Breast epithelium (tissue), 4 donors: ENCODE measurements at places on chromosomes 7 and 10. TPM values are rescaled to one million over a fixed set of nuclear protein-coding genes. Genes with fewer than 3 reads are reported as not detected.

OR2A2 gene
- total RNA-seq: not detected

MNX1 gene
- total RNA-seq: not detected

ZNF425 gene
- total RNA-seq: 2.6 TPM

PTPN20 gene
- 5.6 TPM for total RNA-seq

SH2D4B gene
- total RNA-seq: 0.16 TPM

OGDH gene
- 67.5 TPM for total RNA-seq
